ENCODE measurements at places on chromosomes 2 and 18. TPM values are rescaled to one million over a fixed set of nuclear protein-coding genes. Genes with fewer than 3 reads are reported as not detected.

GRCh38 chr18:79962835-79963657 is 1.4 kb upstream of the HSBP1L1 start:
- DNase-seq, result peak; percentile 73
- H3K4me1 ChIP-seq, result peaks cover 35% of the 10 kb centered on the region
- H3K36me3 ChIP-seq, result no peaks in the 10 kb centered on the region
- peaks cover 4% of the 10 kb centered on the region for H3K27me3 ChIP-seq

DNA sequence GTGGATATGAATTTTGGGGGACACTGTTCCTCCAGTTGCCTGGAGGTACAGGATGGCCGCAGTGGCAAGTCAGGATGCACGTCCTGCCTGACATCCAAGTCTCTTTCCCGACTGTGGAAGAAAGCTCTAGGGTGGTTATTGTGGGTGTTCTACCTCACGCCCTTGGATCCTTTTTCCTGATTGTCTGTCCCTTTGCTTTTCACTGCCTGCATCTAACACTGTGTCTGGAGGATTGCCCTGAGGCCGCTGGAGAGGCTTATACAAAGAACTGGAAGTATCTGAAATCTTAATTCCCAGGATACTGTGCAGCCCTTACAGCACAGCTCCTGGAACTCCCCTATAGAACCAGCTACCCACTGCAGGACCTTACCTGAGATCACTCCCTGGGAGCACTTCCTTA is 250.5 kb downstream of the TFCP2L1 start:
- H3K27me3 ChIP-seq, result peaks cover 4% of the 10 kb centered on the region
- no peak overlapping the region for H3K4me3 ChIP-seq
- DNase-seq, result no peak
- H3K4me1 ChIP-seq, result no peaks in the 10 kb centered on the region
- H3K36me3 ChIP-seq, result no peaks in the 10 kb centered on the region

GRCh38 chr2:68032702-68033101 is 30.1 kb downstream of the C1D start:
- H3K4me3 ChIP-seq, result no peak overlapping the region
- no peaks in the 10 kb centered on the region for H3K36me3 ChIP-seq
- no peaks in the 10 kb centered on the region for H3K4me1 ChIP-seq
- H3K27me3 ChIP-seq, result no peaks in the 10 kb centered on the region
- no peak for DNase-seq
- H3K27ac ChIP-seq, result no peak overlapping the region

SLC19A3 gene
- not detected for total RNA-seq

HOXD12 gene
- not detected for total RNA-seq

DNA sequence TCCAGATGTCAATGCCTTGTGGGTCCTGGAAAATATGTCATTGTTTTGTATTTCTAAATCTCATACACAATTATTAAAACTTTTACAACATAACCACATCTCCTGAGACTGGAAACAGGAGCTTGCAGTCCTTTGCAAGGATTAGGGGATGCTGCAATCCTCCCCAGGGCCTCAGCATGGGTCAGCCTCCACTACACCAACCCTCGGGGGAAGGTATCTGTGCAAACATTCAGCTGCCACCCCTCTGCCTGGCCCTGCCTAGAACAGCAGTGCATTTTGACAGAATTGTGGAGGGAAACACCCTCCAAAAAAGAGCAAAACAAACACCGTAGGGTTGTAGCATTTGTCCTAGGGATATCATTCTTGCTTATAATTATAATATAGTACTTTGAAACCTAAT is 4.2 kb upstream of the UPP2 start:
- H3K27me3 ChIP-seq, result no peaks in the 10 kb centered on the region
- no peaks in the 10 kb centered on the region for H3K36me3 ChIP-seq
- H3K27ac ChIP-seq, result no peak overlapping the region
- no peaks in the 10 kb centered on the region for H3K4me1 ChIP-seq

GRCh38 chr2:48888066-48888465 is 132.5 kb upstream of the LHCGR start:
- H3K4me1 ChIP-seq, result no peaks in the 10 kb centered on the region
- H3K27ac ChIP-seq, result no peak overlapping the region
- DNase-seq, result no peak
- H3K4me3 ChIP-seq, result no peak overlapping the region
- peaks cover 2% of the 10 kb centered on the region for H3K27me3 ChIP-seq

GRCh38 chr2:180359522-180360282 is 352.6 kb upstream of the CWC22 start:
- H3K27me3 ChIP-seq, result no peaks in the 10 kb centered on the region
- no peaks in the 10 kb centered on the region for H3K36me3 ChIP-seq
- no peak overlapping the region for H3K27ac ChIP-seq
- no peaks in the 10 kb centered on the region for H3K4me1 ChIP-seq

GRCh38 chr2:101149241-101150192 is 1.7 kb downstream of the TBC1D8 start:
- no peak for DNase-seq
- no peaks in the 10 kb centered on the region for H3K36me3 ChIP-seq
- H3K4me1 ChIP-seq, result peaks cover 18% of the 10 kb centered on the region
- H3K27me3 ChIP-seq, result peaks cover 27% of the 10 kb centered on the region
- H3K27ac ChIP-seq, result no peak overlapping the region

RBFA gene
- total RNA-seq, result 31.8 TPM

DNA sequence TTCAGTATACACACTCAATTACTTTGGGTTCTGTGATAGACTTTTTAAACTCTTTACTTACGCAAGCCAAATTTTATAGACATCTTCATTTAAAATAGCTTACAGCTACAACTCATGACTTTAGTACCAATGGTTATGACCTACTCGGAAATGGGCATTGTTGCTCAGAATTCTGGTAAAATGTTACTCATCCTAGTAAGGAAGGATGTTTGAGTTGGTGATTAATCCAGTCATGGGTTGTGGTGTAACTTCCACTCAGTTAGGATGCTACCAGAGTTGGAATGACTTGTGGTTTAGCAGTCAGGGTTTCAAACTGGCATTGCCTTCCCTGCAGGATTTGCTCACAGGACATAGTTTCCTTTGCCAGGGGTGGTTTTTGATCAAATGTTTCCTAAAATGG is 7.4 kb upstream of the NPC1 start:
- H3K4me3 ChIP-seq, result no peak overlapping the region
- no peaks in the 10 kb centered on the region for H3K36me3 ChIP-seq
- H3K4me1 ChIP-seq, result peaks cover 11% of the 10 kb centered on the region
- H3K27me3 ChIP-seq, result peaks cover 3% of the 10 kb centered on the region

DNA sequence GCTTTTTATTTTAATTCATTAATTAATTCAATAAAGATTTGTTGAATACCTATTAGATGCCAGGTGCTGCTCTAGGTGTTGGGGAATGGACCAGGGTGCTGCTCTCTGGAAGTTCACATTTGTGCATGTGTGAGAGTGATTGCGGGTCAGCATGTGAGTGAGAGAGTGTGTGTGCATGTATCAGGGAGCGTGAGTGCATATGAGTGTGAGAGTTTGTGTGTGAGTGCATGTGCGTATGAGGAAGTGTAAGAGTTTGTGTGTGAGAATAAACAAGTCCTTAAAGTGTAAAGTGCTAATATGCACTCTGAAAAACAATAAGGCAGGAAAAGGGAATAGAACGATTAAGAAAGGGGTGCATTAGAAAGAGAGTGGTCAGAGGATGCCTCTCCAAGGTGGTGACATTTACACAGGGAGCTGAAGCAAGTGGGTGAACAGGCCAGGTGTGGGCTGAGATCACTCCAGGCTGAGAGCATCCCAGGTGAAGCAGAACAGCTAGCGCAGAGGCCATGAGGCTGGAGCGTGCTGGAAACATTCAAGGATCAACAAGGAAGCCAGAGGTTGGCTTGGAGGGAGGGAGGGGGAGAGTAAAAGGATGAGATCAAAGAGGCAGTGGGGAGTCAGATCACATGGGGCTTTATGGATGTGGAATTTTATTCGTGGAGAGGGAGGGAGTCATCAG is 50.5 kb upstream of the SLC1A4 start:
- no peaks in the 10 kb centered on the region for H3K36me3 ChIP-seq
- no peak for DNase-seq
- no peak overlapping the region for H3K27ac ChIP-seq
- no peak overlapping the region for H3K4me3 ChIP-seq
- peaks cover 14% of the 10 kb centered on the region for H3K4me1 ChIP-seq

TXNDC2 gene
- total RNA-seq, result not detected

- H3K27ac ChIP-seq, result no peak overlapping the region
- no peak for DNase-seq
- peaks cover 3% of the 10 kb centered on the region for H3K36me3 ChIP-seq
- no peak overlapping the region for H3K4me3 ChIP-seq
Measured at GRCh38 chr18:26307161-26307773, 81.0 kb downstream of the TAF4B start.

NAB1 gene
- 48.7 TPM for total RNA-seq

- H3K27ac ChIP-seq, result no peak overlapping the region
- H3K4me3 ChIP-seq, result no peak overlapping the region
- DNase-seq, result no peak
- H3K36me3 ChIP-seq, result no peaks in the 10 kb centered on the region
Measured at GRCh38 chr2:131426727-131427126, 49.2 kb upstream of the TUBA3D start.

IL37 gene
- not detected for total RNA-seq

MEIS1 gene
- not detected for total RNA-seq

RASGRP3 gene
- 1.9 TPM for total RNA-seq

CHN1 gene
- 3.8 TPM for total RNA-seq

CAB39 gene
- total RNA-seq, result 128 TPM

TLX2 gene
- total RNA-seq, result 0.52 TPM

PAIP2B gene
- 2.2 TPM for total RNA-seq

Data from activated CD4-positive, alpha-beta memory T cell treated with anti-CD3 and anti-CD28 coated beads for 36 hours (primary cell).